Islet precursor cell (in vitro differentiated cells): ENCODE measurements at places on chromosomes 3 and 15.
A peak's percentile ranks its signal among the peaks of the same experiment; 100 is the strongest.

DNA sequence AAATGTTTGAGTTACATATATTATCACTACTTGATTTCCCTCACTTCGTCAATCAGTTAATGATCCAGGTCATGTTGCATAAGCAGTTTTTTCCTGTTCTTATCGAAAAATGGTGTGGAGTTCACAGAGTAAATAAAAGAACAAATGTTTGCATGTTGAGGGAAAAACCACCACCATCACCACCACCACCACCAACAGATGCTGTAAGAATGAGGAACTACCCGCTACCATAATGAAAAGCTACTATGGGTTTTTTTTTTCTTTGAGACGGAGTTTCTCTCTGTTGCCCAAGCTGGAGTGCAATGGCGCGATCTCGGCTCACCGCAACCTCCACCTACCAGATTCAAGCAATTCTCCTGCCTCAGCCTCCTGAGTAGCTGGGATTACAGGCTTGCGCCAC is 27.6 kb downstream of the RUBCN start:
- no peak for DNase-seq

- no peak for DNase-seq
Observed at GRCh38 chr3:12553921-12554391, 2.9 kb upstream of the MKRN2 start.

- DNase-seq: peak; percentile 76
Observed at GRCh38 chr15:90219421-90220141, 14.2 kb downstream of the CIB1 start.

GRCh38 chr3:133531981-133532380 is 41.5 kb upstream of the CDV3 start:
- DNase-seq: no peak

DNA sequence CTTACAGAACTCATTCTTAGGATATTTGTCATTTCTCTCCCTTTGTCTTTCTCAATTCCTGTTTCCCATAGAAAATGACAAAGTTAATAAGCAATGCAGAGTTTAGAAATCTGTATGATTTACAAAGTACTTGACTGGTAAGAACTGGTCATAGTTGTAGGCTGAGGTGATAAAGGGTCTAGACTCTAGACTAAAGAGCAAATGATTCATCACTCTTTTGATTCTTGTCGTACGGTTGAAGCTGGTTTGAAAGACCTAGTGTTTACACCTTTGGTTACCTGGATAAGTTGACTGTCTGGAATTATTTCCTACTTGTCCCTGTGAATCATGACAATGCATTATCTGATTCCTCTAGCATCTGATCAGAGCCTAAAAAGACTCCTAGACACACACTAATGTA is 58.9 kb upstream of the TP63 start:
- DNase-seq: no peak

DNA sequence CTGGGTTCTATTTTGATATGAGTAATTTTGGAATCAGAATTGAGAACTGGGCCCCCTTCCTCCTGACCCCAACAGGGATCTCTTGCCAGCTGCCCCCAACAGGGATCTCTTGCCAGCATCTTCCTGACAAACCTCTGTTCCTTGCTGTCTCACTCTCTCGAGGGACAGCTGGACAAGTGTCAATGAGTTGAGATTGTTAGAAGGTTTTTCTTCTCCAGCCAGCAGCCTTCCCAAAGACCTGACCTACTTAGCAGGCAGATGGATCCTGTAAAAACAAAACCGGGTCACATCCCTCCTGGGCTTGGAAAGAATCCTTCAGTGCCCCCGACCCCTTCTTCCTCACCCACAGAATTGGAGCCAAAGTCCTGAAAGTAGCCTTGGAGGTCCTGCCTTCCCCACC is 21.6 kb downstream of the LIMD1 start:
- DNase-seq: no peak

DNA sequence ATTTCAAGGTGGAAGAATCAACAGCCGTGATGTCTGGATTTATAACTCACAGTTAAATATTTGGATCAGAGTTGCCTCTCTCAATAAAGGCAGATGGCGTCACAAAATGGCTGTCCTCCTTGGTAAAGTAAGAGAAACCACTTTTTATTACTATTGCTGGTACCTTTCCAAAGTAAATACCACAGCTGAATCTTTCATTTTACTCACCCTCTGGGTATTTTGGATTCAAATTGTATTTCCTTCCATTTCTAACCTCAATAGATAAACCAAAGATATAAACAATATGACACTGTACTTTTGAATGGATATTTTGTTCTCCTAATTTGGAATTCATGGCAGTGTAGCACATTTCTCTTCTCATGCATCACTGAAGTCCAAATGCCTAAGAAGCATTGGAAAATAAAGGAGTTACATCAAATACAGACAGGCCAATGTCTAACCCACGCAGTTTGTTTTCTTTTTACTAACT is 29.5 kb downstream of the KLHL24 start:
- no peak for DNase-seq

DNA sequence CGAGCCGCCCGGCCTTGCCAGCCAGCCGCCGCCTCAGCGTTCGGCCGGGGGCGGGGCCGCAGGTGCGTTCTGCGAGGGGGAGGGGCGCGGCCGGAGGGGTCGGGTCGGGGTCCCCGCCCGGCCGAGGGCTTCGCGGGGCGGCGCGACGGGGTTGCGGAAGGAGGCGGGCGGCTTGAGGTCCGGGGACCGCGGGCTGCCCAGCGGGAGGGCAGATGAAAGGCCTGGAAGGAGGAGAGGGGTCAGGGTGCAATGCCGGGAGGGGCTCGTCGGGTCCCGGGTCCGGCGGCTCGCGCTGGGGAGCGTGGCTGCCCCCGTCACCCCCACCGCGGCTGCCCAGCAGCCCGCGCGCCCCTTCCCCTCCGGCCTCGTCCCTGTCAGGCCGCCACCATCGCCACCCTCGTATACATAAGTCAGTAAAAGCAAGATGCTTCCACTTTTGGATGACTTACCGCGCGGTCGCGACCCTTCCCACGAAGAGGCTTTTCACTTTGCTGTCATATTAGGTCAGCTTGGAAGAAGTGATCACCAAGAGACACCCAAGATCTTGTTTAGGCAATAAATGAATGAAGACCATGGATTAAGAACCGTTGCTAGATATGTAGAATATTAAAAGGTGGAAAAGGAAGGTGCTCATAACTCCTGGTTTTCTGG is 620 bp upstream of the ANP32A start:
- DNase-seq: peak; percentile 60

DNA sequence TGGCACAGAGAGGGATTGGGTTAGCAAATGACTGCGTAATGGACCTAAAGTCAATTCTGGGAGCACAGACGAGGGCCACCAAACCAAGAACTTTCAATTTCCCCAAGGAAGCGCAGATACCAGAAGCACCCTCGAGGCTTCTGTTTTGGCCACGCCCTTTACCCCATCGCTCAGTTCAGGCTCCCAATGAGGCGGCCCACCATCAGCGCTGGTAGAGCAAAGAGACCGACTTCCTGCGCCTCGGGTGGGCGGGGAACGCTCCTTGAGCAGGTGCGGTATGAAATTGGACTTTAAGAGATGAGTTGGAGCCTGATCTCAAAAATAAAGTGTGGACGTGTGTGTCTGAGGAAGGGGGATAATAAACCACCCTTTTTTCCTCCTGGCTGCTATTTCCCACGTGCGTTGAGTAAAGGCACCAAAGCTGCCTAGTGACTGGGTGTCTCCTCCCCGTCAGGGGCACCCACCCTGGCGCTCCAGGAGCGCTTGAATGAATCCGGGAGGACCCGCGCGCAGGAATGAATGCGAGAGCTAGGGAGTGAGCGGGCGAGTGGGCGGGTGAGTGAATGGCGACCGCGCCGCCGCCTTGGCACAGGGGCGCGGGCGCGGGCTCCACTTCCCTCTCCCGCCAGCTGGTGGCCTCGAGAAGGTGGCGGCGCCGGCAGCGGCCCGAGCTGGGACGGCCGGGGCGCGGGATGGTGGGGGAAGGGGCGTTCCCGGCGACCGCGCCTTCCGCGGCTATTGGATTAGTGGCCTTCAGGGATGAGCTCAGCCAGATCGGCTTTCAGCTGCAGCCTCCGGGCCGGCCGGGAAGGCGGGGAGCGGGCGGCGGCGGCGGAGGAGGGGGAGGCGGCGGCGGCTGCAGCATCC is at the start of gene SPSB4:
Gene SPSB4, plus strand, starts transcription at position 772 of the 867 bp plus-strand sequence. CDS start 14,758 bp downstream, outside the sequence.
- DNase-seq: peak; percentile 96

GRCh38 chr3:129046732-129047552 is 13.6 kb upstream of the GP9 start:
- DNase-seq: peak; percentile 46

DNA sequence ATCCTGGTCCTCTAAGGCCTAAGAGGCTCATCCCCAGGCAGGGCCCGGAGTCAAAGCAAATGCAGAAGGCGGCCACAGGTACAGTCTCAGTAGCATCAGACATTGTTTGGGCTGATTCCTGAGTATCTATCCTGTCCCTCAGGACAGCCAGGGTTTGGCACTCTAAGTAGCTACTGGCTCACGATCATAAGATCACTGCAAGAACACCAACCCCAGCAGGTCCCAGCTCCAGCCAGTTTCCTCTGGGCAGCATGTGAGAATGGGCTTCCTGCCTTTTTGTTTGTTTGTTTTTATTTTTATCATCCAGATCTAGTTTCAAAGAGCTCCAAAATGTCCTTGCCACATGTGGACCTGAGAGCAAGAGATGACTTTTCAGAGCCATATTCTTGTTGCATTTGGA is 32.7 kb downstream of the LRRFIP2 start:
- no peak for DNase-seq

DNA sequence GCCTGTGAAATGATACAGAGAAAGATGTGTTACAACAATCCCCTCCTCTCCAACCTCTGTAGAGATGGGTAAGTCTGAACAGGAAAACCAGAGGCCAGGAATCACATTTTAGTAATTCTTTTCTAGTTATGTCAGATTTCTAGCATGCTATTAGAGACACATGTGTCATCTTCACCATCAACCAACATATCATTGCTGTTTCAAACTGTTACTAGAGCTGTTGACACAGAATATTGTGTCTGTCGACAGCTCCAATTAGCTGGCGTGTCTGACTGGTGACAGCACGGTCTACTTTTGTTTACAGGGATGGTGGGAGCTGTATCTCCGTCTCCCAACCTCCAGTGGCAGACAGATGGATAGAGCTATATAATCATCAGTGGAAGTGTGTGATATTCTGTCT is 393.2 kb downstream of the SOX2 start:
- DNase-seq: no peak

- DNase-seq: no peak
Observed at GRCh38 chr3:66481071-66482017, 19.5 kb downstream of the LRIG1 start.

DNA sequence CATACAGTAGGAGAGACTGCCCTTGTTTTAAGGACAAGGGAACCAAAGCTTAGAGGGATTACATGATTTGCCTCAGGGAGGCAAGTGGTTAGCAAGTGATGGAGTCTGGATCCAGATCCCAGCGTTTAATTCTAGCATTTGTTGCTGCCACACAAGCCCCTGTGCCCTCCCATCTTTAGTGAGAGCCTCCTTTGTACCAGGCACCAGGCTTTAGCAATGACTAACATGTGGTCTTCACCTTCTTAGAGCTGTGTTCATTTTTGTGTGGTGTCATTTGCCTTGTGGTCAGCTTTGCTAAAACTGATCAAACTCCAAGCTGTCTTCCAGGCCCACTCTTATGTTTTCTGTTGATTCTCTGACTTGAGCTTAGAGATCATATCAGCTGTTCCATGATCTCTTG is 290.5 kb downstream of the RPLP1 start:
- DNase-seq: peak; percentile 13
